ENCODE measurements at places on chromosomes 11 and 22. TPM values are rescaled to one million over a fixed set of nuclear protein-coding genes. Genes with fewer than 3 reads are reported as not detected.

The CD3G gene
- not detected for total RNA-seq

The CRYBA4 gene
- total RNA-seq = not detected

The GSTT2 gene
- not detected for total RNA-seq

The POTEH gene
- not detected for total RNA-seq

The MAJIN gene
- total RNA-seq = 0.10 TPM

The UBQLNL gene
- not detected for total RNA-seq

Data from A549 treated with CpdA at 1 μM for 4 hours (cell line).